HT-29 (cell line): ENCODE measurements at places on chromosomes 7 and 10.

DNA sequence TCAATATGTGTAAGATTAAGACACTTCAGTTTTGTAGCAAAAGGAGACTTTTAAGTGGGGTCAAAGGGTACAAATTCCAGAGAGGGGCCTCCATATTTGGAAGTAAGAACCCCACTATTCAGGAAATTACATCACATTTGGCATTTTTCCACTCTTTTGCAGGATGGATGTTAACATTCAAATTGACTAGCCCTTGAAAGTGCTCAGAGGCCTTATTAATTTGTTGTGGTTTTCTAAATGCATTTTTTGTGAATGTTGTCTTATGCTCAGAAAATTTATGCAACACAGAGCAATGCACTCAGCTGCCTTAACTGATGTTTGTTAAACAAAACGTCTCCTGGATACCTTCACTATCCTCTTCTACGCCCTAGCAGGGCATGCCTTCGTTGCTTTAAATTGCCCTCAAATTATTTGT lies 50.9 kb upstream of the PDLIM1 start:
- no peak for DNase-seq

DNA sequence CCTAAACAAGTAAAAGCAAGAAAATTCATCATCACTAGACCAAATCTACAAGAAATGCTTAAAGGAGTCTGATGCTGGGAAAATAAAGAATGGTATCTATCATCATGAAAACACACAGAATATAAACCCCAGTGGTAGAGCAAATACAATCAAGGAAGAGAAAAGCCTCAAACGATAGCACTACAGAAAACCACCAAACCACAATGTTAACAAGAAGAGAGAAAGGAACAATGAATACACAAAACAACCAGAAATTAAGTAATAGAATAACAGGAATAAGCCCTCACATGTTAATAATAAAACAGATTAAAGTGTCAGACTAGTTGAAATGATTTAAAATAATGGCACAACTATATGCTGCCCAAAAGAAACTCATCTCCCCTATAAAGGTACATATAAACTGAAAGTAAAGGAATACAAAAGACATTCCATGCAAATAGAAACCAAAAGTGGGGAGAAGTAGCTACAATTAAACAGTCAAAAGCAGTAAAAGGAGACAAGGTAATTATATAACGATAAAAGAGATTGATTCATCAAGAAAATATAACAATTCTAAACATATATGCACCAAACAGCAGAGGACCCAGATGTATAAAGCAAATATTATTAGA lies 77.3 kb downstream of the JMJD1C start:
- DNase-seq, result peak; percentile 19

DNA sequence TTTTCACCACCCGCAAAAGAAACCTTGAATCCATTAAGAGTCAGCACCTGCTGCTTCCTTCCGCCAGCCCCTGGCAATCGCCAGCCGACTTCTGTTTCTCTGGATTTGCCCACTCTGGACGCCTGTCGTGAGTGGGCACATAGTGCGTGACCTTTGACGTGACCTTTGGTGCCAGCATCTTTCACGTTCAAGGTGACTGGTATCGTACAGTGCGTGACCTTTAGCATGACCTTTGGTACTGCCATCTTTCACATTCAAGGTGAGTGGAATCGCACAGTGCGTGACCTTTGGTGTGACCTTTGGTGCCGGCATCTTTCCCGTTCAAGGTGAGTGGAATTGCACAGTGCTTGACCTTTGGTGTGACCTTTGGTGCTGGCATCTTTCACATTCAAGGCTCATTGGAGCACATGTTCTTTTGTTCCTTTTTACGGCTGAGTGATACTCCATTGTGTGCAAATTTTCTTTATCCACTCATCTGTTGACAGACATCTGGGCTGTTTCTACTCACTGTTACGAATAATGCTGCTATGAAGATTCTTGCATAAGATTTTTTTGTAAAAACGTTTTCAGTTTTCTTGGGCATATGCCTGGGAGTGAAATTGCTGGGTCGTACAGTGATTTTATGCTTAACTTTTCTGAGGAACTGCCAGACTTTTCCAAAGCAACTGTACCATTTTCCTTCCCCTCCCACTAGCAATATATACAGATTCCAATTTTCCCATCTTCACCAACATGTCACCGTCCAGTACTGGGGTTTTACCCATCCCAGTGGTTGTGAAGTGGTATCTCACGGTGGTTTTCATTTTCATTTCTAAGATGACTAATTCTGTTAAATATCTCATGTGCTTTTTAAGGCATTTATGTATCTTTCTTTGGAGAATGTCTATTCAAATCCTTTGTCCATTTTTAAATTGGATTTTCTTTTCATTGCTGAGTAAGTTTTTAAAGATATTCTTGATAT lies 145.3 kb downstream of the DIP2C start:
- no peak for DNase-seq

- DNase-seq, result no peak
These were observed 209.9 kb downstream of the BBS9 start for GRCh38 chr7:33339074-33339790.

DNA sequence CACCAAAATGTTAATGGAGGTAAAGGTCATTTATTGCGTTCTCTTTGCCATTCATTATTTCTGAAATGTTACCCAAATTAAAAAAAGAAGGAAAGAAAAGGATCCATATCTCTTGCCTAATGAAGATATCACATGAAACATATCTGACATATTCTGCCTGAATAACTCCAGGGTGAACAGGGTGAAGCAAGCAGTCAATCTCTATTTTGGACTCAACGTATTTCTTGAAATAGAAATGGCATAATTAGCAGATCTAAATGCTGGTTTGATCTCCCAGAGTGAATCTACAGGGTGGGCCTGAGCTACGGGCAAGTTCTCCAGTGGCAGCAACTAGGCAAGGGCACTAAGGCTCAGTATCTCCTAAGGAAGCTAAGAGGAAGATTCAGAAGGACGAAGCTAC lies 24.0 kb downstream of the MPP7 start:
- DNase-seq, result no peak

- DNase-seq, result no peak
These were observed 218.2 kb upstream of the KLF14 start for GRCh38 chr7:130951976-130952876.

GRCh38 chr10:86965986-86966654 lies 2.2 kb upstream of the ADIRF start:
- no peak for DNase-seq

DNA sequence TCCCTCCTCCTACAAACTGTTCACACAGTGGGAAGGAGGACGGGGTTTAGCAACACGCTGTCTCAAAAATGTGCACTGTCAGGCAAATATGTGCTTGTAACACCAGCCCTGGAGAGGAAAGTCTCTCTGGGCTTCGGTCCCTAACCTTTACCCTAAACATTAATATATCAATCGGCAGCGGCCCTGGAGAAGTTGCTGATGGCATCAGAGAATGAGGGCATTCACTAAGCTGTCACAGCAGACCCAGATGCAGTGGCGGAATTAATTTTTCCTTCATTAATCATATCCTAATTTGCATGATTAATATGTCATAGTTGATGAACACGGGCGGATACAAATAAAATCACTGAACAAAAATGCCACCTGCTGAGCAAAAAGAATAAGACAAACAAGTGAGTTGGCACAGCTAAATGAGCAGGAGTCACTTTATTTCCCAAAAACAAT lies 45.2 kb upstream of the INSIG1 start:
- DNase-seq, result no peak

DNA sequence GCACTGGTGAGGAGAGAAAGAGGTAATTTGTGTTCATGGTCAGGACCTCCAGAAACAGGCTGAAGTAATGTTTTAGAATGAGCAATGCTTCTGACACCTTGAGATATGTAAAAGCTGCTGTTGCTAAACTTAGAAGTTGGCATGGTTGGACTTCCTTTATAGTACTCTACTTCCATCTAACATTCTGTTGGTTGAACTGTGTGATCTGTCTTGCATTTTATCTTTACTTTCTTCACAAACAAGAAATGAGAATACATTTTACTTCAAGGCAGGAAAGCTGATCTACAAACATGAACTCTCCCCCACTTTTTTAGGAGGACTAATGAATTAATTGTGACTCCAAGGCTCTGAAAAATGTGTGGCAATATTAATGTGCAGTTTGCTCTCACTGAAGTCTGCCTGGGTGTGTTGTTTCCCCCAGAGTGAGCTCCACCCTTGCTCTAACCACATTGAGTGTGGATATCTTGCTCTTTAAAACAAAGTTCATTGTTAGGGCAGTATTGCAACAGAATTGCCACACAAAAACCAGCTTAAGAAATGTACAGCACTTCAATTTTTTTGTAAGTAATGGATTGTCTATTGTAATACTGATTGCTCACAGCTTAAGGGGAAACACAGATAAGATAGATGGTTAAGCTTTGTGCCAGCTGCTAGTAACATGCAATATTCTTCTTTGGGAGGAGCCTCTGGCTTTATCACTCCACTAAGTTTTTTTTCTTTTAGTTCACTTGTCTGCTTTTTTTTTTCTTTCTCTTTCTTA lies 69.0 kb downstream of the ADD3 start:
- DNase-seq, result peak; percentile 87

DNA sequence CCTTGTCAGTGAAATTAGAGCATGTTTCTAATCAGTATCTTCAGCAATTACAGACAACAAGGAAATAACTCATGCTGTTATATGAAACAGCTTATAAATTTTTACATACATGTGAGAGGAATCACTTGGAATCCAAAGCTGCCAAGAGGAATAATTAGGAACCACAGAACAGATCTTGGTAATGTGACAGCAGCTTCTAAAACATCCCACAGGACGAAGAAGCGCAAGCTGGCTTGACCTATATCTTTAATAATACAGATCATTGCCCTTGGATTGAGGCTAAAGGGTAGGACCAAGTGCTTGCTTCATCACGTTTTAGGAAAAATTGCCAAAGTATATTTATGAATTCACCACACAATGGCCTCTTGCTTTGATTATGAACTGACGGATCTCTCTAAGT lies 869.8 kb downstream of the LRMDA start:
- DNase-seq, result no peak

DNA sequence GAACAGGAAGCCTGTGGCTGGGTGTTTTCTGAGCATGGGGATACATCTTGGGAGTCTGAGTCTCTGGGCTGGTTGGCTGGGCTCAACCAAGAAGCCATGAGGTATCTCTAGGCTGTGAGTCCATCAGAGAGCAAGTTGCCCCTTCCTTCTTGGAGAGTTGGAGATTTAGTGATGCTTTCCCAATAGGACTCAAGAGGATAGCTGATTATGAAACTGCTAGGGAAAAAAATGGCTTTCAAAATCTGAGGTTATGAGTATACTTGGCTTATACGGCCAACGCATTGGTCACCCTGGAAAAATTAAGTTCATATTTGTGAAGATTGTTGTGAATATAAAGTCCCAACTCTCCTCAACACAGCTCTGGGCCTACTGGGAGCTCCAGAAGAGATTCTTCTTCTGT lies 162.7 kb upstream of the KMT2E start:
- no peak for DNase-seq

- peak; percentile 73 for DNase-seq
These were observed 91.8 kb downstream of the PTPRN2 start for GRCh38 chr7:158495786-158496185.

DNA sequence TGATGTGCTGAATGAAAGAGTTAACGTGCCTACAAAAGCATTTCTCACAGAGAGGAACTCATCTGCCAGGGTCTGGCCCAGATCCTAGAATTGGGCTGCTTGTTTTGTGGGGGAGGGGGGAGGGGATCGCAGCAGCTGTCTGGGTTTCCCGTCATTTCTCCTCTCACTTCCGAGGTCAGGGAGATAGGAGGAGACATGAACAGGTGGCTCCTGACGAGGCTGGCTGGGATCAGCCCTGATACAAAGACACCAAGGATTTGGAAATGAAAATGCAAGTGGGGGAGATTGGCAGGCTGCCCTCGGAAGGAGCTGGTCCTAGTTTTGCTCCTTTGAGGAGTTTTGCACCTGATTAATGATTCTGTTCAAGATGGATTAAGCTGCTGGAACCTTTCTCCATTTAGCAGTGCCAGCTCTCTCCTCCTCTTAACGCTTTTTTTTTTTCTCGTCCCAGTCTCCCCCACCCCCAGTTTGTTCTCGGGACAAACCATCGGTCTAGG lies 86.8 kb upstream of the KMT2C start:
- no peak for DNase-seq

DNA sequence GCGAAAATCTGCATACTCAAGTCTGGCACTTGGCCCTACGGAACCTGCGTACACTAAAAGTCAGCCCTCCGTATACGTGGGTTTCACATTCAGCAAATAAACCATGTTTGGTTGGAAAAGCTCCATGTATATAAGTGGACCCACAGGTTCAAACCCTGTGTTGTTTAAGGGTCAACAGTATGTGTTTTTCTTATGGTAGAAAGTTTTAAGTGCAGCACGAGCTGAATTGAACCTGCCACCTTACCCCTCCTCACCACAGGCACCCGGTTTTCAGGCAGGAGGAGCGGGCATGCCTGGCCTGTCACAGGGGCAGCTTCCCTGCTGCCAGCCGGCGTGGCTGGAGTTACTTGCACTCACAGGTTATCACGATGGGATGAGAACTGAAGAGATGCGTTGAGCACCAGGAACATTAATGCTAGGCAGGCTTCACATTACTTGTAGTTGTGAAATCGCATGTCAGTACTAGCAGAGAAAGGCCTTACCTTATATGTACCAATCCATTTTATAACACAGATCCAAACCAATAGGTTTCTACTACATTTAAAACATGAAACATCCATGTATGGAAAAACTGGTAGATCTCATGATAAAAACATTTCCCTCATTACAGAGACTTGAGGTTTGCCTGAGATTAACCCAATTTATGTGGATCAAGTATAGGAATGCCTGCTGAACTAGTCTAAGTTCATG lies 12.9 kb downstream of the INSIG1 start:
- DNase-seq, result no peak

DNA sequence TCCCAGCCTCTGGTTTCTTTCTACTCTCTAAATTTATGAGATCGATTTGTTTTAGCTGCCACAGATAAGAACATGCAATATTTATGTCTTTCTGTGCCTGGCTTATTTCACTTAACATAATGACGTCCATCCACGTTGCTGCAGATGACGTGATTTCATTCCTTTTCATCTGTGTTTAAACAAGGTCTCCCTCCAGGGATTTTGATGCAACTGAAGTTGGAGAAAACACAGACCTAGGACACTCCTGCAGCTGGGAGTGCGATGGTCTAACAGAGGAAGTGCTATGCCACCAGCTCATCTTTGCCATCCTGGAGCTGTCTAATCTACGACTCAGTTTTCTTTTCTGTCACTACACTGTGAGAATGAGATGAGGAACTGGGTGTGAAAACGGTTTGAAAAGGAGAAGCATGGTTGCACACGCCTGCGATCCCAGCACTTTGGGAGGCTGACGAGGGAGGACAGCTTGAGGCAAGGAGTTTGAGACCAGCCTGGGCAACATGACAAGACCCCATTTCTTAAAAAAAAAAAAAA lies 1.5 kb upstream of the KCTD7 start:
- no peak for DNase-seq

DNA sequence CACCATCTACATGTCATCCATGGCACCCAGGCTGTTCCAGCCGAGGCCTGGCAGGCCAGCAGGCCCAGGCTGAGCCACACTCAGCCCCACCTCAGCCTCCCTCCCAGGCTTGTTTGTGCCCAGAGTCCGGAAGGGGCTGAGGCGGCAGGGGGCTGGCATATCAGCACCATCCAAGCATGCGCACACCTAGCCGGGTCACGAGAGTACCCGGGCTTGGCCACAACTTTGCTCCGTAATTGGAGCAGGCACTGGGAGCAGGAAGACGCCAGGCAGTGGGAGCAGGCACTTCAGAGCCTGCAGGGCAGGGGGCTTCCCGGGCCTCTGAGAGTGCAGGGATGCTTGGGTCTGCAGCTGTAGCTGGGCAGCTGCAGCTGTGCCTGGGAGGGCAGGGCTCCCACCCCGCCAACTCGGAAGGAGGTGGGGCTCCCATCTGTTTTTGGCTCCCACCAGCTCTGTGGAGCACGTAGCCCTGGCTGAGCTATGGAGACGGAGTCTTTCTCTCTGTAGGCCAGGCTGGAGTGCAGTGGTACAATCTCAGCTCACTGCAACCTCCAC lies 15.2 kb upstream of the TSPAN15 start:
- no peak for DNase-seq
